ENCODE measurements at places on chromosomes 4 and X.

- DNase-seq = no peak
These were observed 3.7 kb upstream of the PNMA3 start for GRCh38 chrX:153052534-153052933.

- no peak for DNase-seq
These were observed 32.9 kb upstream of the XK start for GRCh38 chrX:37652589-37653231.

DNA sequence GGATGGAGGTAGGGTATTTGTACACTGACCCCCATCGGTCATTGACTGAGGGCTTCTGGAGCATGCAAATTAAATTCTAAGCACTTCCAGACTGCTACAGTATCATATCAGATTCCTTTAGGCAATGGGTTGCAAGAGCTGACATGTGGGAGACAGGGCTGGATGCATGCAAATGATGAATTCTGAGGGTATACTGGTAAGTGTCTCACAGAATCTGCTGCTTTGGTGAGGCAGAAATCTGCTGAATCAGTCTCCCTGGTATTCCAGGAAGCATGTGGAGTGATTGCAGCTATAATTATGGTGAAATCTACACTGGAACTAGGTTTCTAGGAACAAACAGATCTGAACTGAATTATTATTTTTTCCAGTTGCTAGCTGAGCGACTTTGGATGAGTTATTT is 684.9 kb upstream of the MAGEB2 start:
- DNase-seq = no peak

GRCh38 chr4:179582164-179582905 is 2140.1 kb upstream of the AGA start:
- DNase-seq = no peak

GRCh38 chrX:147741776-147742175 is 169.9 kb upstream of the FMR1 start:
- DNase-seq = no peak

GRCh38 chr4:7637139-7637538 is 202.4 kb upstream of the PSAPL1 start:
- no peak for DNase-seq

GRCh38 chrX:115419069-115419468 is 129.6 kb downstream of the LUZP4 start:
- no peak for DNase-seq

DNA sequence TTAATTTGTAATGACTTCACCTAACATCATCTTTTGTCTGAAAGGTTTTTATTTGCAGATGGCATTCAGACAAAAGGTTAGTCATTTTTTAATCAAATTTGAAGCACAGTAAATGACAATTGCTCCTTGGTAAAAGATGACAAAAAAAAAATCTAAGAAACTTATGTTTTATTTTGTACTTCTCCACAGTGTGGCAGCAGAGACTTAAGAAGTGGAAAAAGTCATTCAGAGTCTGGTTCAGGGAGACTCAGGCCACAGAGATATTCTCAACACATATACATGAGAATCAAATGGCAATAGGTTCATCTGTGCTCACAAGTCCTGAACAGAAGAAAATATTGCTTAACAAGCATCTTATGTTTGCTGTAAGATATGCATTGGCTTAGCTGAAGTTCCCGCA is 436.2 kb downstream of the KCNIP4 start:
- peak; percentile 6 for DNase-seq

DNA sequence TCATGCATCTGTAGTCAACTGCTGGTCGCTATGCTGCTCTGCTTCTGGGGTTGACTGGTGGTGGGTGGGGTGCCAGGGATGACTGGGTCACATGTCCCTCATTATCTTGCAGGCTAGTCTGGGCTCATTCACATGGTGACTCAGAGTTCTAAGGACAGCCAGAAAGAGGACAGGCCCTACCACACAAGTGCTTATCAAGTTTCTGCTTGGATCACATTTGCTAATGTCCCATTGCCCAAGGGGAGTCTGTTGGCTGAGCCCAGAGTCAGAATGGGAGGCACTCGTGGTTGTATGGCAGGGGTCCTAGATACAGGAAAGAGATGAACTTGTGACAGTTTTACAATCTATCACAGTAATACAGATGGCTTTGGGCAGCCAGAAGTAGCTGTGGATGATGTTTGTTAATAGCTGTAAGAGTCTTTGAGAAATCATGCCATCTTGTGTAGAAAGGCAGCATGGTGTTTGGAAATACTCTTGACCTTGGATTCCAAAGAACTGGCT is 221.3 kb downstream of the GPAT3 start:
- DNase-seq = no peak

- no peak for DNase-seq
These were observed 213 bp downstream of the NFKB1 start for GRCh38 chr4:102501447-102501696.

DNA sequence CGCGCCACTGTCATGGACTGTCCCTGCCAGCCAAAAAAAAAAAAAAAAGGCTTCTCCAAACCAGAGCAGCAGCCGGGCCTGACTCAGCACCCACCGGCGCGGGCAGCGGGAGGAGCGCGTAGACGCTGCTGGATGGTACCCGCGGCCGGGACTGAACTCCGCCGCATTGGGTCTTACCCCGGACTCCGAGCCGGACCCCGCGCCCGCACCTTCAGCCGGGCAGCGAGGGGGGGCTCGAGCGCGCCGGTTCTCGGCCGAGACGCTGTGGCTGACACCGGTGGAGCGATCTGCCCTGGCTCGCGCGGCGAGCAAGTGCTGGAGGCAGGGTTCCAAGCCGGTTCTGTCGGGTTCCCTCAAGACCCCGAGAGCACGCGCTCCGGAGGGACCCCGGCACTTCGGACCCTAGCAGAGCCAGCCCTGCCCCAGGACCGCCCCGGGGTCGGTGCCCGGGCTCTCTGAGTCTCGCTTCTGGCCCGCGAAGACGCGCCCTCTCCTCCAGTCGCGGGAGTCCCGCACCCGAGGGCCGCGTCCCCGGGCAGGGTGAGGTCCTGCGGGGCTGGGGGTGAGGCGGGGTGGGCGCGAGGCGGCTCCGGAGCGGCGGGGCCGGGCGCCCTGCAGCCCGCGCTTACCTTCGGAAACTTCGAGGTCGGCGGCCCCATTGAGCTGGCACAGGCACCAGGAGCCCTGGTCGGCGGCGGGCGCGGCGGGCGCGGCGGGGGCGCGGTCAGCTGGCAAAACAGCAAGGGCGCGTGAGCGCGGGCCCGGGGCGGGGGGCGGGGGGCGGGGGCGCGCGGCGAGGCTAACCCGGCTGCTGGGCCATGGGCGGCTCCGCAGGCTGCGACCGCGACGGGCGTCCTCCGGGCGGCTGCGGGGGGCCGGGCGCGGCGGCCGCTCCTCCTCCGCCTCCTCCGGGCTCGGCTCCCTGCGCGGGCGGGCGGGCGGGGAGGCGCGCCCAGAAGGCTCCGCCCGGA is 11.8 kb upstream of the MAN2B2 start:
- no peak for DNase-seq

DNA sequence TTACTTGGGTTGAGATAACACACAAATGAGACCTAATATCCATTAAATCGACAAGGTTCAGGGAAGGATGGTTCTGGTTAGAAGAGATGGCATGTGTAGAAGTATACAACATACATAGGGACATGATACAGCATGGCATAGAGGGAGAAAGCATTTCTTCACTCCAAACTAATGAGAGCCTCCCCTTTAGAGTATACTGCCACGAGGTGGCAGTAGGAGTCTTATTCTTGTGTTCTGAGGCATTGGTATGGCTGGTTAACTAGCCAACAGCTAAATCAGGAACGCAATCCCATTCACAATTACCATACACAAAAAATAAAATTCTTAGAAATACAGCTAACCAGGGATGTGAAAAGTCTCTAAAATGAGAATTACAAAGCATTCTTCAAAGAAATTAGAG is 29.1 kb upstream of the TRO start:
- DNase-seq = peak; percentile 19

- no peak for DNase-seq
These were observed 312.9 kb downstream of the TRIML1 start for GRCh38 chr4:188452097-188452496.

- no peak for DNase-seq
These were observed 147.0 kb downstream of the APBB2 start for GRCh38 chr4:41067369-41067768.

- DNase-seq = no peak
These were observed 123.4 kb upstream of the GUCY1A1 start for GRCh38 chr4:155543126-155543765.

DNA sequence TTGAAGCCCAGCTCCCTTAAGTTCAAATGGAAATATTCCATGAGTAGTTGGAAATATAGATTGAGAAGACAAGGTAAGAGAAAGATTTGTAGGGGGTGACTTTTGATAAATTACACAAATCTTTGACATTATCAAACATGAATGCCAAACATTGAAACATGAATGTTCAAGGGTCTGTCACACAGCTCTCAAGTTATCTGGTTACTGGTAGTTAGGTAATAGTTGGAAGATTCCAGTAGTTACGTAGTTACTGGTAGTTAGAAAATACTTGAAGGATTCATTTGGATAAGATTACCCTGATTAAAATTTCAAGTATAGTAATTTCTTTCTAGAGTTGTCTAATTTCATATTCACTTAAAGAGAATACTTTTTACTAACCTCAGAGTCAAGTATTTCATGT is 20.7 kb downstream of the KIAA0232 start:
- no peak for DNase-seq

All from AML-193 (cell line).